ENCODE measurements at places on chromosomes 7 and 10.

DNA sequence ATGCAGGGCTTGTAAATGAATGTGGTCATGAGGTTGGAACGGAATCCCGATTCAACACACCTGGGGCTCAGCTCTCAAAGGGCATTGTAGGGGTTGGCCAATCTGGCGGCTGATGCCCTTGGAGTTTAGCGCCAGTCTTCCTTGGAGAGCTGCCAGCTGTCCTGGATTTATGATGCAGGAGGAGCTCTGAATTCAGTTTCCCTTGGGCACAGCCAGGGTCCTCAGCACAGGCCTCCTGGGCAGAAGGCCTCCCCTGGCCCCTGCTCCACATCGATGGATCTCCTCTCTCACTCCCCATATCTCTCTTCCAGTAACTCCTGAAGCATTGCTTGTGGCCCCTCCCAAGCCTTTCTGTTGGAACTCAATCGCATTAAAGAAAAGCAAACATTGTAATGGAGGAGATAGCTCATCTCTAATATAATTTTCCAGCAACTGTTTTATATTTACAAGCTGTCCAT is 985 bp upstream of the CYTH3 start:
- DNase-seq, result no peak

DNA sequence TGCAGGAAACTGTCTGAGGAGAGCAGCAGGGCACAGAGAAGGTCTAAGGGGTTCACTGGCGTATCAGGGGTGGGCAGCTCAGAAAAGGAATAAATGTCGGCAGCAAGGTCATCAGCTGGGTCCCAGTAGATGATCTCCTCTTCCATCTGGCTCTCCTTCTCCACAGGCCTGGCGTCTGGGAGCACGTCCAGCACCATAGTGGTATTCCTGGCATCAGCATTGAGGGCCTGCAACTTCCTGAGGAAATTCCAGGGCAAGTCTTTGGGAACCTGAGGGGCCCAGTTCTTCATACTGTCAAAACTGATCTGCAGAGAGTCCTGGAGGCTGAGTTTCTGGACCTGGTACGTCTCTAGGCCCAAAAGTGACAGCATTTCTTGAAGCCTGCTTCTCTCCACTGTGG is 9.6 kb upstream of the MRPS24 start:
- DNase-seq, result no peak

- no peak for DNase-seq
Observed at GRCh38 chr7:3606436-3606835, 305.4 kb downstream of the SDK1 start.

GRCh38 chr7:98254951-98255610 is 3.0 kb upstream of the TECPR1 start:
- DNase-seq, result peak; percentile 66

DNA sequence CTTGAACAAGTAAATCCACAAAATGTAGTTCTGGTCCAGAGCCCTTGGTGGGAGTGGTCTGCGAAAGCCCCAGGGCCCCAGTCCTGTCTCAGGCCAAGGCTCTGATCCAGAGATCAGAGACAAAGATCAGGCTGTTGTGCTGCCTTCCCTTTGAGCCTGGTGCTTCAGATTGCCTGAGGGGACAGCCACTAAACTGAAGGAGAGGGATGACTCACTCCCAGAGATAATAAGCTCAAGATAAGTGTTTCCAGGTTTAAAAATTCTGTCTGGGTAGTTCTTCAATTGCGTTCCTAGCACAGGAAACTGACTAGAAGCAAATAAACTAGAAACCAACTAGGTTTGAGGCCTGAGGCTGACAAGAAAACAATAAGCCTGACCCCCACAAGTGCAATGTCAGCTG is 190.2 kb downstream of the RAMP3 start:
- DNase-seq, result no peak

GRCh38 chr10:18542832-18543231 is 108.6 kb downstream of the NSUN6 start:
- DNase-seq, result no peak

DNA sequence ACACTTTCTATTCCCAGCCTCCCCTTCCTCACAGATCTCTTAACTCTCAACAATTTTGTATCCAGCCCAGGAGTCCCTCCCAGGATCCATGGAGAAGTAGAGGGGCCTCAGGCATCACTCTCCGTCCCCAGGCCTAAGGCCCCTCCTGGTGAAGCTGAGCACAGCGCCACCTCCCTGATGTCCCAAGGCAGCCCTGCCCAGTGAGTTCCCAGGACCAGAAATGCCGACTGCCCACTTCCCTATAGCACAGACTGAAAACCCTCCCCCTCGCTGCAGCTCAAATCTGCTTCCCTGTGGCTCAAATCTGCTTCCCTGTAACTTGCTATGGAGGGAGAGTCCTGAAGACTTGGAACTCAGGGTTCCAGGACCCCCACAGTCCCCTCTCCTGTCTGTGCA is 35.6 kb downstream of the YKT6 start:
- no peak for DNase-seq

All from activated CD8-positive, alpha-beta memory T cell treated with anti-CD3 and anti-CD28 coated beads, Interleukin-2, amount 10 ng/mL, durations not matched to agents 7 days and 5 days (primary cell).